ENCODE measurements at places on chromosomes 2 and 18.

- peaks cover 23% of the 10 kb centered on the region for H3K4me1 ChIP-seq
- H3K36me3 ChIP-seq: no peaks in the 10 kb centered on the region
- H3K27ac ChIP-seq: peak overlapping the region; percentile 50
- H3K4me3 ChIP-seq: no peak overlapping the region
- H3K27me3 ChIP-seq: no peaks in the 10 kb centered on the region
These were observed 46.6 kb upstream of the ZBTB7C start for GRCh38 chr18:48455555-48456478.

DNA sequence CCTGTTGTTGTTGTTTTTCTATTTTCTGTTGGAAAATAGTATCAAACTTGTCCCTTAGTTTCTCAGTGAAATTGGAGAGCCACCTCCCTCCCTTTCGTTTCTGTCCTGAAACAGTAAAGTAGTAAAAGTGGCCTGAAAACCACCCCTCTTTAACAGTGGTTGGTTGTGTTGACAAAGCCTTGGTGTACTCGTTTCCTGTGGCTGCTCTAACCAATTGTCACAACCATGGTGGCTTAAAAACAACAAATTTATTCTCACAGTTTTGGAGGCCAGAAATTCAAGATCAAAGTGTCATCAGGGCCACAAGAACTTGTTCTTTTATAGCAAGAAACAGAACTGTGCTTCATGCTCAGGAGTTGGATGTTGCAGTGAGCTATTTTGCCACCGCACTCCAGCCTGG lies 4.0 kb upstream of the DYSF start:
- H3K4me3 ChIP-seq: no peak overlapping the region
- H3K4me1 ChIP-seq: peaks cover 20% of the 10 kb centered on the region
- H3K36me3 ChIP-seq: no peaks in the 10 kb centered on the region
- H3K27me3 ChIP-seq: no peaks in the 10 kb centered on the region
- no peak overlapping the region for H3K27ac ChIP-seq
- DNase-seq: no peak

DNA sequence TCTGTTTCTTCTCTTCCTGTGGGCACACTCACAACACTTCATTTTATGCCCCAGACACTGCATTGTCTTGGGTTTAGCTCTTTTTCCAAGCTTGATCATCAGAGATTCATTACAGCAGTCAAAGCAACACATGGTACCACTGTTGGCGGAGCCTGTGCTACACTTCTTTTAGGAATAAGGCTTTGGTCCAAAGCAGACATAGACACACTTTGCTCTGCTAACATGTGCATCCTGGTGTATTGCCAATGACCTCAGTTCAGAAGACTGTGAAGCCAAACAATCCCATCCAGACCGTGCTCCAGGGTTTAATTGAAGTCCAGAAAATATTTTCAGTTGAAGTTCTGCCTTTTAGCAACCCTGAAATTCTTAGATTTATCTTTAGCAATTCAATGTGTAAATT lies 354.6 kb upstream of the RAB12 start:
- H3K36me3 ChIP-seq: peaks cover 10% of the 10 kb centered on the region
- H3K27ac ChIP-seq: no peak overlapping the region
- peaks cover 2% of the 10 kb centered on the region for H3K4me1 ChIP-seq
- DNase-seq: no peak
- H3K27me3 ChIP-seq: no peaks in the 10 kb centered on the region

- H3K36me3 ChIP-seq: no peaks in the 10 kb centered on the region
- peak overlapping the region; percentile 2 for H3K4me3 ChIP-seq
- peak overlapping the region; percentile 77 for H3K27ac ChIP-seq
- peaks cover 30% of the 10 kb centered on the region for H3K4me1 ChIP-seq
- H3K27me3 ChIP-seq: no peaks in the 10 kb centered on the region
These were observed 139.6 kb upstream of the NETO1 start for GRCh38 chr18:73007195-73007914.

- no peak for DNase-seq
- H3K4me1 ChIP-seq: peaks cover 5% of the 10 kb centered on the region
- H3K4me3 ChIP-seq: no peak overlapping the region
- H3K36me3 ChIP-seq: no peaks in the 10 kb centered on the region
- H3K27ac ChIP-seq: no peak overlapping the region
These were observed 13.1 kb upstream of the TNS1 start for GRCh38 chr2:218015586-218016521.

DNA sequence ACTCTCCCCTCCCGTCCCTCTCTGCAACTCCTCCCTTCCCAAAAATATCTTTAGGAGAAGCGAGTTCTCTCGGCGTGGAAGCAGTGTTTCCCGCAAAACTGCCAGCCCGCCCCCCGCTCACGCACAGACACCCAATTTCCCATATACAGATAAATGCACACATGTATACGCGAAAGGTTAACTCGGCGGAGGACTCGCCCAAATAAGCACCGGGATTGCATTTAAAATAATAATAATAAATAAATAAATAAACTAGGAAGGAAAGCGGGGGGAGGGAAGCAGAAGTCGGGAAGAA lies 70.0 kb upstream of the PSMD14 start:
- H3K27ac ChIP-seq: no peak overlapping the region
- no peak for DNase-seq
- H3K4me1 ChIP-seq: peaks cover 8% of the 10 kb centered on the region
- no peaks in the 10 kb centered on the region for H3K27me3 ChIP-seq

GRCh38 chr18:67092141-67092540 lies 424.4 kb downstream of the DSEL start:
- H3K4me3 ChIP-seq: no peak overlapping the region
- H3K4me1 ChIP-seq: no peaks in the 10 kb centered on the region
- DNase-seq: no peak
- H3K36me3 ChIP-seq: no peaks in the 10 kb centered on the region
- H3K27ac ChIP-seq: no peak overlapping the region

DNA sequence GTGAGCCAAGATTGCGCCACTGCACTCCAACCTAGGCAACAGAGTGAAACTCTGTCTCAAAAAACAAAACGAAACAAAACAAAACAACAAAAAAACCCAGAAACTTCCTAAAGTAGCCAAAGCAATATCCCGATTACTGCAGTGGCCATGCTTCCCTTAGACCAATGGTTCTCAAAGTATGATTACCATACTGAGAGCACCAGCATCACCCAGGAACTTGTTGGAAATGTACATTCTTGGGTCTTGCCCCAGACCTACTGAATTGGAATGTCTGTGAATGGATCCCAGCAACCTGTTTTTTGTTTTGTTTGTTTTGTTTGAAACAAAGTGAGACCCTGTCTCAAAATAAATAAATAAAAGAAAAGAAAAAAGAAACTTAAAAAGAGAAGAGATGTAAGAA lies 41.9 kb upstream of the TGIF1 start:
- H3K27me3 ChIP-seq: no peaks in the 10 kb centered on the region
- H3K4me1 ChIP-seq: peaks cover 11% of the 10 kb centered on the region
- H3K27ac ChIP-seq: no peak overlapping the region
- peaks cover 7% of the 10 kb centered on the region for H3K36me3 ChIP-seq
- H3K4me3 ChIP-seq: no peak overlapping the region

- DNase-seq: no peak
- H3K36me3 ChIP-seq: no peaks in the 10 kb centered on the region
- no peaks in the 10 kb centered on the region for H3K27me3 ChIP-seq
- H3K27ac ChIP-seq: no peak overlapping the region
These were observed 154.8 kb downstream of the RNF152 start for GRCh38 chr18:61738042-61738441.

DNA sequence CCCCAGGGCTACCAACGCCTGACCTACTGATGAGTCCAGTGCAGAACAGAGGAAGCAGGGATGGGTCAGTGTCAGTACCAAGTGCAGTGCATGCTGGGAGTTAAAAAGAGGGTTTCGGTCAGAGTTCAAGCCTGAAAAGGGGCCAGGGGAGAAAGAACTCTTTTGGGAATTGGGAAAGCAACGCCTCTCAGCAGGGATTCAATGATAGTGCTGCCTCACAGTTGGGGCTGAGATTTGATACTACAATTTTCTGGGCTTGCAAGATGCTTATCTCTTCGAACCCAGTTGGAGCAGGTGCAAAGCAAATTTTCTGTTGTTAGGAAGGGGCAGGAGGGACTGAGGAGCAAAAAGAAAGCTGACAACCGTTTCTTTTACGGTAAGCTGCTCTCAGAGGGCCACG lies 82.6 kb downstream of the CERKL start:
- H3K4me3 ChIP-seq: no peak overlapping the region
- H3K27me3 ChIP-seq: no peaks in the 10 kb centered on the region
- no peak overlapping the region for H3K27ac ChIP-seq
- H3K4me1 ChIP-seq: no peaks in the 10 kb centered on the region
- no peaks in the 10 kb centered on the region for H3K36me3 ChIP-seq

DNA sequence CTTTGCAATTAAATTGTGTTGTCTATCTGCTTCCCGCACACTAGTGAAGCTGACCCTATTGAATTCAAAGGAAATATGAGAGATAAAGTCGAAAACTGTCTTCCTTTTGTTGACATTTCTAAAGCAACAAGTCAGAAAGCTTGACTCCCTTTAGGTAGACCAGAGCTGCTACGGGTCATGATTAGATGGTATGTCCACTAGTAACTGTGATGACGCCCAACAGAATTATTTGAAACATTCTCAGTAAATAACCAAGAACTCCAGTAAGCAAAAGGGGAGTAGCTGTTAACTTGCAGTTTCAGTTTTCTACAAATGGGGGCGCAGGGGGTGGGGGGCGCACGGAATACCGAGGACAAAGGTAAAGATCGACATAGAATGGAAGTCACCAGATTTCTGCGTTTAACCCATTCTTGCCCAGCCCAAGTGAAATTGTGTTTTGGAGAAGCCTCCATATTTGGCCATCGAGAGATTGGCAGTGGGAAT lies 56.4 kb downstream of the CRIM1 start:
- no peak overlapping the region for H3K4me3 ChIP-seq
- no peak for DNase-seq
- peaks cover 46% of the 10 kb centered on the region for H3K4me1 ChIP-seq
- H3K36me3 ChIP-seq: peaks cover 44% of the 10 kb centered on the region
